A673 (cell line): ENCODE measurements at places on chromosomes 1 and 21. TPM values are rescaled to one million over a fixed set of nuclear protein-coding genes. Genes with fewer than 3 reads are reported as not detected.

Gene WDR64
- not detected in 2 replicates for total RNA-seq

Gene KCNJ9
- total RNA-seq, result not detected in 2 replicates

DNA sequence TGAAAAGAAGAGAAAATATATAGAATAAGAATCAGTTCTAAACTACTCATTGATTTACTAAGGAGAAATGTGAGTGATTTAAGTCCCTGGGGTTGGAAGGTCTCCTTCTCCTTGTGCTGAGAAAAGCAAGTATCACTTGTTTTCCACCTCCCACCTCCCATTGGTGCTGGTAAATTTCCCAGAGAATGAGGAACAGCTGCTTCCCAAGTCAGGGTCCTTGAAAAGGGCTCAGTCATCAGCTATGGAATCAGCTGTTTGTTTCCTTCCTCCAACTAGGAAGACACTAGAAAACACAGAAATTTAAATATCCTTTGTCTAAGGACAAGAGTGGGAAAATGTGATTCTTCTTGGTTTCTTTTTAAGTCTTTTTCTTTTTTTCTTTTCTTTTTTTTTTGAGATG is 131.3 kb upstream of the C1orf21 start:
- no peak overlapping the region for H3K27ac ChIP-seq
- no peak for DNase-seq
- no peaks in the 10 kb centered on the region for H3K36me3 ChIP-seq
- no peaks in the 10 kb centered on the region for H3K4me1 ChIP-seq
- H3K4me3 ChIP-seq, result no peak overlapping the region

Gene DCDC2B
- total RNA-seq, result not detected in 2 replicates

GRCh38 chr21:41875086-41875485 is 4.1 kb downstream of the PRDM15 start:
- H3K27me3 ChIP-seq, result no peaks in the 10 kb centered on the region
- no peak for DNase-seq
- no peak overlapping the region for H3K27ac ChIP-seq
- peaks cover 12% of the 10 kb centered on the region for H3K4me1 ChIP-seq
- no peaks in the 10 kb centered on the region for H3K36me3 ChIP-seq

DNA sequence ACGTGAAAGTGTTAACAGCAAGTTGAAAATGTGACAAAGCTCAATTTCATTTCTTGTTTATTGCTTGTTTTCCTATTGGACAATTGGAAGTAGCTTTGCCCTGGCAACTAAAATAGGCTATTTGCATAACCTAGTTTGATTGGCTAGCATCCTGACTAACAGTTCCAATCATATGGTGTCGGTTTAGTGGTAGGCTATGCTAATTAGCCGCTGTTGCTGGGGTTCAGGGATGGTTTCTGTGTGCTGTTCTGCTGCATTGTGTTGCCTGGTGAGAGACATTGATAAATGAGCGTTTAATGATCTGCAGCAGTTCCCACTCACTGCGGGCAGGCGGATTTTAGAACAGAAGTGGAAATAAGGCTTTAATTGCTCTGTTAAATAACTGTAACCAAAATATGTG is 68.5 kb downstream of the DYRK1A start:
- H3K27ac ChIP-seq, result no peak overlapping the region
- DNase-seq, result peak; percentile 95
- no peaks in the 10 kb centered on the region for H3K36me3 ChIP-seq
- peaks cover 29% of the 10 kb centered on the region for H3K4me1 ChIP-seq
- H3K4me3 ChIP-seq, result no peak overlapping the region
- no peaks in the 10 kb centered on the region for H3K27me3 ChIP-seq

DNA sequence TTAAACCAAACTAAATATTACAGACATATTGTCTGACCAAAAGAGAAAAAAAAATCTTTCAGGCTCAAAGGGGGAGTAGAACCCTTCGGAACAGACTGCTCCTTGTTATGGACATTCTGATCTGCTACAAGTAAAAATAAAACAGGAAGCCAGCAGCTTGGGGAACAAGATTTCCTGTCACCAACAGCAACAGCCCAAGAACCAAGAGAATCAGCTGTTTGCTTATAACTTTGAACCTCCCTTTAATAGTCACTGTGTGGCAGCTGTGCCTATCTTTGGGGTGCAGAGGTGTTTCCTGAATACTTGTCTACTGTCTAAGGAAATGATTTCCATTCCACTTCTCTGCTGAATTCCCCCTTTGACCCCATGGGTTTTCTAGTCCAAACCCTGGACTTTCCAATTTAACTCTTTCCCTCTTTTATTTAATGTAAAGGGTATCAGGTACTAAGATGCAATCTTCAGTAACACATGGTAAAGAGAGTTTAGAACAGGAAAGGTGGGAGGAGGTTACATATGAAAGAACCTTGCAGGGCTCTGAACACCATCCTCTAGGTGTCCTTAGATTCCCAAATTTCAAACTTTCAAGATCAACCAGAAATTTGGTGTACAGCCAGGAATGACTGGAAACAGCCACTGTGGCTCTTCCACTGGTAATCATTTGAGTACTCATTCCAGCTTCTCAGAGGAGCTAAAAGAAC is 38.6 kb downstream of the GPR3 start:
- H3K27ac ChIP-seq, result peak overlapping the region; percentile 38
- peaks cover 52% of the 10 kb centered on the region for H3K4me1 ChIP-seq
- peaks cover 15% of the 10 kb centered on the region for H3K36me3 ChIP-seq
- no peak overlapping the region for H3K4me3 ChIP-seq
- H3K27me3 ChIP-seq, result no peaks in the 10 kb centered on the region

Gene INPP5B
- total RNA-seq, result 15.6 and 23.9 TPM in 2 replicates

Gene LCE3A
- total RNA-seq, result not detected in 2 replicates

Gene APP
- 531 and 539 TPM in 2 replicates for total RNA-seq

Gene OR2T33
- total RNA-seq, result not detected in 2 replicates

GRCh38 chr1:93155335-93155734 is 24.9 kb downstream of the TMED5 start:
- no peaks in the 10 kb centered on the region for H3K27me3 ChIP-seq
- H3K4me3 ChIP-seq, result no peak overlapping the region
- peaks cover 44% of the 10 kb centered on the region for H3K36me3 ChIP-seq
- H3K4me1 ChIP-seq, result no peaks in the 10 kb centered on the region
- H3K27ac ChIP-seq, result no peak overlapping the region
- no peak for DNase-seq

Gene SH2D2A
- total RNA-seq, result 3.5 and 6.0 TPM in 2 replicates

Gene FOXD3
- 4.5 and 4.7 TPM in 2 replicates for total RNA-seq

GRCh38 chr1:60171801-60172200 is 98.2 kb upstream of the C1orf87 start:
- no peak overlapping the region for H3K4me3 ChIP-seq
- no peak overlapping the region for H3K27ac ChIP-seq
- no peak for DNase-seq
- no peaks in the 10 kb centered on the region for H3K36me3 ChIP-seq
- no peaks in the 10 kb centered on the region for H3K4me1 ChIP-seq

GRCh38 chr21:34912022-34912945 is 136.8 kb downstream of the RUNX1 start:
- no peak overlapping the region for H3K27ac ChIP-seq
- no peaks in the 10 kb centered on the region for H3K36me3 ChIP-seq
- peaks cover 43% of the 10 kb centered on the region for H3K27me3 ChIP-seq
- H3K4me1 ChIP-seq, result no peaks in the 10 kb centered on the region
- no peak overlapping the region for H3K4me3 ChIP-seq

GRCh38 chr21:36807422-36807928 is 108.6 kb downstream of the SIM2 start:
- no peak overlapping the region for H3K27ac ChIP-seq
- H3K27me3 ChIP-seq, result no peaks in the 10 kb centered on the region
- DNase-seq, result no peak
- H3K36me3 ChIP-seq, result no peaks in the 10 kb centered on the region

DNA sequence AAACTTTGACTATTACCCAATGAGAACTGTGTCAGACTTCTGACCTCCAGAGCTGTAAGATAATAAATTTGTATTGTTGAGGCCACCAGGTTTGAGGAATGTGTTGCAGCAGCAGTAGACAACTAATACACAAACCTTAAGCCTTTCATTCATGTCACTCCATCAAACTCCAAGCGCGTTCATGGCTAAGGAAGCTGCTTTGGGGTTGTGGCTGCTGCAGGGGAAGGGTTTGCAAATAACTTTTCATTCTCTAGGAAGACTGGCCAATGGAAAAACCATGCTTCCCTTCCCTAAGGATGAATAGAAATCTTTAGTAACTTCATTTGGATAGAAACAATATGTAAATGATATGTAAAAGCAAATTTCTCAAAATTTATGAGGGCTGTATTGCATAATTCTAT is 170.4 kb downstream of the RHOU start:
- no peak overlapping the region for H3K27ac ChIP-seq
- no peak overlapping the region for H3K4me3 ChIP-seq
- H3K27me3 ChIP-seq, result no peaks in the 10 kb centered on the region
- H3K4me1 ChIP-seq, result peaks cover 13% of the 10 kb centered on the region
- DNase-seq, result no peak
